ENCODE measurements at places on chromosomes 12 and 14.

DNA sequence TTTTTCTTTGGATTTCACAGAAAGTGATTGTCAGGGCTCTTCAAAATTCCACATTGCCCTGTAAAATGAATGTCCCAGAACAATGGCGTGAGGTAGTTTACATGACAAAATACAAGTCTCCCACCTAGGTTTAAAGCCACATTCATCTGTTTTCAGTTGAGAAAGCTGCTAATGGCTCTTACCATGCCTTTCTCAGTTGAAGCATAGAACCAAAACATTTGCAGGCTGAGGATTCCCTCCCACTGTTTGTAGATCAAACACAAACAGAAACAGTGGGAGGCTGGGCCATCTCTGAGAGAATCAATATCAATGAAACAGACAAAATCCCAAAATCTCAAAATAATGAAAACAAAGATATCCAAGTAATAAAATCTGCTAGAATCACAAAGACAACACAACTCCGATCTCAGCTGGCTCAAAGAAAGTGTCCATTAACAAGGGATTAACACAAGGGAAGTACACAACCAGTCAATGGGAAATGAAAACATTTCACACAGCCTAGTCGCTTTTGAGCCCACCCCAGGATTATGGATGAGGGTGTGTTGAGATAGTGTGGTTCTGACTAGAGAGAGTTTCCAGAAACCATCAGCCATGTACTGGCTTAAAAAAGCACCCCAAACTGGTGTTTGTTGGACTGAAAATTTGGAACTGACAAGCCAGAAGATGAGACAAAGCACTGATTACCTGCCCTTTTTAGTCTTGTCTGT, 54.5 kb upstream of the TMEM260 start:
- no peak for DNase-seq

DNA sequence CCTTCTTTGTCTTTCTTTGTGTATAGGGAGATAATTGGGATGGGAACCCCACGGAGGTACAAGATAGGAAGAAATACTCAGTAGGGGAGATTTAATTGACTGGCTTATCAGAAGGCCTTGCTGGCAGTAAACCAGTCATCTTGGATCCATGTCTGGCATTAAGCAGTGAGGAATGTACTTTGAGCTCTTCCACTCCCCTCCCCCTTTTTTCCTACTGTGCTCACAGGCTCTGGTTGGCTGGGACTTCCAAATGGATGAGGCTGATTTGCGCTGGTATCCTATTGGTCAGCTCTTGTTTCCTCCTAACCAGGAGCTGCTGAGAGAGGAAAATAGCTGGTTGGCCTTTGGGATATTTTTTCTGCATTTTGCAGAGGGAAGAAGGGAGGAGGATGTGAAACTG, 24.7 kb downstream of the NGDN start:
- DNase-seq, result no peak

- no peak for DNase-seq
Observed at GRCh38 chr12:22332202-22332601, 2.3 kb downstream of the ST8SIA1 start.

- no peak for DNase-seq
Observed at GRCh38 chr14:36442824-36443241, 77.2 kb downstream of the NKX2-1 start.

DNA sequence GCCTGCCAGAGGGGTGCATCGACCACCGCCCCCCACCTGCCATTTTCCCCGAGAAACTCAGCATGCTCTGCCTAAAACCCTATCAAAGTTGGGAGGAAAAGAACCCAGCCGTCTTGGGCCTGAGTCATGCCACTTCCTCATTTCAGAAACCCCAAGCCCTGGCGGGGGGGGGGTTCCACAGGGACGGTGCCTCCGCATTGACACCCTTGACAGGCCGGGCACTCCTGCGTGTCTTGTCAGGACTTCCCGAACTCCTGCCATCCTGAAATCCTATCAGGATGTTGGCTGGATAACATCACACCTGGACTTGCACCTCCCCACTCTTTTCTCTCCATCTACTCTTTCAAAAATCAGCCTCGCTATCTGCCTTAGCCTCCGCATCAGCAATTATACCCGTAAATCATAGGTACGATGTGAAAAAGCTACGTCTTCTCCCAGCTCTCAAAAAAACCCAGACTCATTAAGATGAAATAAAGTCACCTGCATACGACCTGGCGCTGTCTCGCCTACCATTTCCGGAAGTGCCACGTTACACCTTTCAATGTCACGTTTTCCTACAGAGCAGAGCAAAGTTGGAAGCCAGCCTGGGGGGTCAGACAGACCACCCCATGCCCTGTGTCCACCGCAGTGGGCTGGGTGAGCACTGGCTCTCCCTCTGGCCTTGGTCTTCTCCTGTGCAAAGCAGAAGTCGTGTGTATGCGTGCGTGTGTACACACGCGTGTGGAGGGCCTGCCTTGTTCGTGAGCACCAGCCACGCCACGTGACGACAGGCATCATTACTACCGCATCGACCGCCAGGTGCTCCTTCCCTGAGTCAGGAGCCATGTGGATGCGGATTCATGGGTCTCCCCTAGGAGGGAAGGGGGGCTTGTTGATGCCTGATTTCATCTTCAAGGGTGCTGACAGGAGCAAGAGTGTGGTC, 96.7 kb downstream of the RFLNA start:
- DNase-seq, result no peak

GRCh38 chr14:91419451-91419850, 1.8 kb upstream of the CCDC88C start:
- no peak for DNase-seq

DNA sequence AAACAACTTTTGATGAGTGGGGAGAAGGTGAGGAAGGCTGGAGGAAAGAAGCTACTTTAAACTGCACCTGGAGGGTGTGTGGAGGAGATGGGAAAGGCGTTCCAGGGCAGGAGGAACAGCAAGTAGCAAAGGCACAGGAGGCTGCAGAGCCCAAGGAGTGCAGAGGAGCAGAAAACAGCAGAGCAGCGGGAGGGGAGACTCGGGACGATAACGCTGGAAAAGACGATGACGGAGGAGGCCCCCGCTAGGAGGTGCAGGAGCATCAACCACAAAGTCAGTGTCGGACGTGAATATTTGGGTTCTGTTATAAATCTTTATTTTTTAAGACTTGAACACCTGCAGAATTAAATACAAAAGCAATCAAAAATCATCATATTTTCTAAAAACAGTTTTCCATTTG, 44.9 kb downstream of the LGMN start:
- DNase-seq, result no peak

- DNase-seq, result no peak
Observed at GRCh38 chr14:96805956-96806355, 8.8 kb downstream of the VRK1 start.

- no peak for DNase-seq
Observed at GRCh38 chr14:76109087-76109880, 42.4 kb upstream of the GPATCH2L start.

GRCh38 chr12:94103986-94104385, 44.4 kb upstream of the PLXNC1 start:
- DNase-seq, result no peak

GRCh38 chr12:50016501-50017475, 8.5 kb downstream of the RACGAP1 start:
- DNase-seq, result no peak

- DNase-seq, result no peak
Observed at GRCh38 chr14:58808828-58809227, 171.1 kb downstream of the DACT1 start.

- DNase-seq, result no peak
Observed at GRCh38 chr14:95150910-95151309, 6.4 kb downstream of the DICER1 start.

GRCh38 chr14:68603533-68604360, 189.1 kb downstream of the ZFP36L1 start:
- DNase-seq, result no peak

GRCh38 chr14:46887144-46887543, 235.6 kb upstream of the RPL10L start:
- DNase-seq, result no peak

DNA sequence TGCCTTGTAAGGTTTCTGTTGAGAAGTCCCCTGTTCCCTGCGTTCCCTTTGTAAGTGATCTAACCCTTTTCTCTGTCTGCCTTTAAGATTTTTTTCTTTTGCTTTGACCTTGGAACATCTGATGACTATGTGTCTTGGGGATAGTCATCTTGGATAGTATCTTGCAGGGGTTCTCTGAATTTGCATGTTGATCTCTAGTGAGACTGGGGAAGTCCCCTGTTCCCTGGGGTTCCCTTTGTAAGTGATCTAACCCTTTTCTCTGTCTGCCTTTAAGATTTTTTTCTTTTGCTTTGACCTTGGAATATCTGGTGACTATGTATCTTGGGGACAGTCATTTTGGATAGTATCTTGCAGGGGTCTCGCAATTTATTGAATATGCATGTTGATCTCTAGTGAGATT, 38.2 kb upstream of the TMX1 start:
- DNase-seq, result no peak

- no peak for DNase-seq
Observed at GRCh38 chr14:53529519-53529918, 376.4 kb upstream of the DDHD1 start.

GRCh38 chr14:23406244-23406643, 1.8 kb downstream of the MYH6 start:
- no peak for DNase-seq

Data from activated naive CD4-positive, alpha-beta T cell (primary cell).